ENCODE measurements at places on chromosomes 2 and 18.

DNA sequence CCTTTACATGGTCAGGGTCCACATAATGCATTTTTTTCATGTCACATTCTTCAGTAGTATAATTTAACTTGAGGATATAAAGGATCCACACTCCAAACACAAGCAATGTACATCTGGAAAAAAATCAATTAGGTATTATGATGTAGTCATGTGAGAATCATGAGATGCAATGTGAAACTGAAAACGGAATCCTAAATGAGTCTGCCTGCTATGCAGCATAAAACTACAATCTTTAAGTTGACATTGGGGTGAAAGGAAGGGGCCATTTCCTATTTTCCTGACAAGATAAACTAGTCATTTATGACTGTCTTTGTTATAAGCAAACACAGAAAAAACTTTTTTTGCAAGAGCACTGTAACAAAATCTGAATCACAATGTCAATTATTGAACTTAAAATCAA, 27.6 kb downstream of the ST3GAL5 start:
- DNase-seq: no peak

DNA sequence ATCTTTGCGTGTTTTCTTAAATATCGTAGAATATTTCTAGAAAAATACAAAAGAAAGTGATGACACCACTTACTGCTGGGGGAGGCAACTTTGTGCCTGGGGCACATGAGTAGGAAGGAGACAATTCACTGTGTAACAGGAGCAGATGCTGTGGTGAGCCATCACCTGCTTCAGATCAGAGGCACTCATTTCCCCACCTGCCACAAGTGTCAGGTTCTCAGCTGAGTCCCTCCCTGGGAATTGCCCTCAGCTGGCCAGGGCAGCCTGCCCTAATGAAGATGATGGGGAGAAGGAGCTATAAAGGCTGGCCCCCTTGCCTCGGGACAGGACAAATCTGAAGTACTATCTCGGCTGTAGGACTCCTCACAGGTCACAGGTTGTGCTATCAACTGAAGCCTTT, 322.8 kb downstream of the STK39 start:
- DNase-seq: no peak

- DNase-seq: no peak
These were observed 657.0 kb downstream of the ARHGAP15 start for GRCh38 chr2:143786026-143786765.

DNA sequence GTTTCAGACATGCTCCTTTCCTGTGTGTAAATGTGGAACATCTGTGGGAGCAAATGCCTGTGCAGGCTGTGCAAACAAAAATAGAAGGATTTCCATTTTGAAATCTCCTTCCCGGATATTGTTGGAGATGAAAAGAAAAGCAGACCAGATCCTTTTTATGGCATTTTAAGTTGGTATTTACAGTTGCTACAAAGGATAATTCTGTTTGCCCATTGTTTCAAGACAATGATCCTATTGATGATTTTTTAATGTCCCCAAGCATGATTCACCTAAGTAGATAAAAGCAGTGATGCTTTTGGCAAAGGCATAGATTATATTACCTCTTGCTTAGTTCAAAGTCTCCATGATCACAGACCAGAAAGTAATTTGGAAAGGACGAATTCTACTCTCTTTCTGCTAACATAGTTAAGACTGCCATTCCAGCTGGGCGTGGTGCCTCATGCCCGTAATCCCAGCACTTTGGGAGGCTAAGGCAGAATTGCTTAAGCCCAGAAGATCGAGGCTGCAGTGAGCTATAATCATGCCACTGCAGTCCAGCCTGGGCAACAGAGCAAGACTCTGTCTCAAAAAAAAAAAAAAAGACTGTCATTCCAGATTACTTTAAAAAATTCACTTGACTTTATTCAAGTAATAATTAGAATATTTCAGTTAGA, 209.6 kb upstream of the SLC39A10 start:
- no peak for DNase-seq

GRCh38 chr18:11741505-11742145, 52.6 kb downstream of the GNAL start:
- peak; percentile 19 for DNase-seq

- no peak for DNase-seq
These were observed 60.9 kb downstream of the ICOS start for GRCh38 chr2:203997481-203997880.

DNA sequence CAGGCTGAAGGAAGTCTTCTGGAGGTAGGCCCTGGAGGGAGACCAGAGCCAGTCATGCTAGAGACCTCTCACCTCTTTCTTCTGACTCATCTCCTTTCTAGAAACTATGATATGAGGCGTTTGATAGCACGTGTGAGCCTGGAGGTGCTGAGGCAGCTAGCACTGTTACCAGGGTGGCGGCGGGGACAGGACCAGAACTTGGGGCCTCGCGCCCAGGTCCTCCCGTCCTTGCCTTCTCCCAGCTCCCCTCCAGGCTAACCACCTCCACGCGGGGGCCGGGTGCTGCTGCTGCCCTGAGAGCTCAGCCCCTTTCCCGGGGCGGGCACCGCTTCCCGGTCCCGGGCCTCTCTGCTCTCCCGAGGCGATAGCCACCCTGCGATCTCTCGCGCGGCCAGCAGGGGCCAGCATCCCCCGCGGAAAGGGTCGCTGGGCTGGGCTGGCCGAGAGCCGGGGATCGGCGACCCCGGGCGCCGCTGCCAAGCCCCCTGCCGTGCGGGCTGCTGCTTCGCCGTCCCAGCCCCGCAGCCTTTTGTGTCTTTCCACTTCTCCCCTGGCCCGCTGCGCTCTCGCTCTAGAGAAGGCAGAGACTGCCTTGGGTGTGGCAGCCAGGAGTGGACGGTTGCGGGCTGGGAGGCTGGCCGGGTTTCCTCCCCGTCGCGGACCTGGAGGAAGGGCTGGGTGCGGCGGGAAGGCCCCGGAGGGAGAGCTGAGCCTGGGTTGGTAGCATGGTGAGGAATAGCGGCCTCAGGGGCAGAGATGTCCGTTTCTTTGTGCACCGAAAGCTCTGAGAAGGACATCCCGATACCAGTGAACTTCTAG, 49.1 kb downstream of the TMEM17 start:
- DNase-seq: peak; percentile 49

GRCh38 chr18:55488473-55488872, 99.5 kb downstream of the TCF4 start:
- DNase-seq: no peak

- no peak for DNase-seq
These were observed 16.6 kb downstream of the THUMPD2 start for GRCh38 chr2:39762448-39762847.
